A172 (cell line): ENCODE measurements at places on chromosomes 13 and 19. TPM values are rescaled to one million over a fixed set of nuclear protein-coding genes. Genes with fewer than 3 reads are reported as not detected.

The ZNF799 gene
- 4.9 and 7.5 TPM in 2 replicates for total RNA-seq

- DNase-seq: no peak
Measured at GRCh38 chr13:94169454-94170144, 309.9 kb downstream of the DCT start.

The ABCA7 gene
- total RNA-seq: 5.1 and 8.6 TPM in 2 replicates

The KLK14 gene
- total RNA-seq: not detected in 2 replicates

The CEACAM6 gene
- not detected in 2 replicates for total RNA-seq

The ATP4B gene
- total RNA-seq: not detected in 2 replicates

- DNase-seq: no peak
Measured at GRCh38 chr13:41670873-41671443, 213.6 kb downstream of the RGCC start.

DNA sequence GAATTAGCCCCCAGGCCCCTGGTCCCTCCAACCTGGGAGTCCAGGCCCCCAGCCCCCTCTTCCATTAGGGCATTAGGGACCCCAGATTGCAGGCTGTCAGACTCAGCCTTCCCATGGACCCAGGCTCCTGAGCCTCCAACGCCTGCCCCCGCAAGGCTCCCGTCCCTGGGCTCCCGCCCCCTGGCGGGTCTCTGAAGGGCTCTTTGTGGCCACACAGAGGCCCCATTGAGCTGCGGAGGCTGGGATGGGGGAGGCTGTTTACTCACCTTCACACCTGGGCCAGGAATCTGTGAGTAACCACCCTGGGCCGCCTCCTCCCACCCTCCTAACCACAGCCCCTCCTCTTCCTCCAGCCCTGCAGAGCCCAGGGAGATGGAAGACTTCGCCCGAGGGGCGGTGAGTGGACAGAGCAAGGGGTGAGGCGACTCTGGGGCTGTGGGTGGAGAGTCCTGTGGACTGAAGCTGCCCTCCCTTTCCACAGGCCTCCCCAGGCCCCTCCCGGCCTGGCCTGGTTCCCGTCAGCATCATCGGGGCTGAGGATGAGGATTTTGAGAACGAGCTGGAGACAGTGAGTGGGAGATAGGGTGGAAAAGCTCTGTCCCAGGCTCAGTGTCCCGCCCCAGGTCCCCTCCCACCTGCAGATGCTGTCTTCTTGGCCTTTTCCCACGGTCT lies 4.9 kb downstream of the ARHGEF1 start:
- peak; percentile 95 for DNase-seq

DNA sequence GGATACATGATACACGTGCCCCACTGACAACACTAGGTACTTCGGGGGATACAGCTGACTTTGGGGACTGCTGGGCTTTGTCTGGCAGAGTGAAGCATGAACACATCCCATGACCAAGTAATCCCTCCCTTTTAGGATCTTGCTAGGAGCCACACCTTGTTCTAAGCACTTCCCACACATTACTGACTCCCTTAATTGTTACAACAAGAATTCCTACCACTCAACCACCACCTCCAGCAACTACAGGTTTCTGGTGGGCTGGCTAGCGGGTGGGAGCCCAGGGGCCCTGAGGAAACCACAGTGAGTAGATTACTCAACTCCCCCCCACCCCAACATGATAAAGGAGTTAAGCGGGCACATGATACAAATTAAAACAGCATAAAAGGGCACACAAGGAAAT lies 7.2 kb upstream of the SLC35E1 start:
- DNase-seq: no peak

- DNase-seq: peak; percentile 8
Measured at GRCh38 chr13:95156208-95156607, 145.0 kb downstream of the ABCC4 start.

DNA sequence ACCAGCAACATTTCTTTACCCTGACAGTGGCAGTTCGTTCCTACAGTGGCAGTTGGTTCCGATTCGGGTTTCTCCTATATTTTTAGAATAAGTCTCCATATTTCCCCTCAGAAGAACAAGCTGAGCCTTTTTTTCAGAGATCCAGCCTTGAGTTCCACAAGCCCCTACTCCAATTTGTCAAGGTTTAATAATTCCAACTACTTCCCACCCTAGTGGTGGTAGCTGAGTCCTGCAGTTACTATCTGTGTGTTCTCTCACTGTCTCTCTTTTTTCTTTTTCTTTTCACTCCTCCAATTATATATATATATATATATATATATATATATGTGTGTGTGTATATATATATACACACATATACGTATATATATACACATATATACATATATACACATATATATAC lies 1347.3 kb downstream of the PCDH9 start:
- DNase-seq: no peak
